ENCODE measurements at places on chromosomes 4 and X.

- no peak for DNase-seq
These were observed 175.3 kb downstream of the TSPAN5 start for GRCh38 chr4:98482847-98483806.

DNA sequence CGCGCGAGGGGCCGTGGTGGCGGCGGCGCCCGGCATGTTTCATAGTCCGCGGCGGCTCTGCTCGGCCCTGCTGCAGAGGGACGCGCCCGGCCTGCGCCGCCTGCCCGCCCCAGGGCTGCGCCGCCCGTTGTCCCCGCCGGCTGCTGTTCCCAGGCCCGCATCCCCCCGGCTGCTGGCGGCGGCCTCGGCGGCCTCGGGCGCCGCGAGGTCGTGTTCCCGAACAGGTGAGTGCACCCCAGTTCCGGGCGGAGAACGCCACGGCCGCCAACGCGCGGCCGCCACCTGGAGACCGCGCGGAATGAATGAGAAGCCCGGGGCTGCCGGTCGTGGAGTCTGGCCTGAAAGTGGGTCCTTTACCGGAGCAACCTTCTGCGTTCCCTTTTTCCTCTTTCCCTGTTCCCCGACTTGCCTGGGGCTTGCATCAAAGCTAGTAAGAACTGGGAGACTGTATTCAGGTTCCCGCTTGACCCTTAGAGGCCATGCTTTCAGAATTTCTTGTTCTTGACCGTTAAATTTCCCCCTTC is 429 bp downstream of the NOCT start:
- DNase-seq, result no peak

GRCh38 chrX:14927401-14927800 is 54.2 kb downstream of the MOSPD2 start:
- no peak for DNase-seq

- DNase-seq, result no peak
These were observed 202.4 kb upstream of the GNPDA2 start for GRCh38 chr4:44928785-44929184.

DNA sequence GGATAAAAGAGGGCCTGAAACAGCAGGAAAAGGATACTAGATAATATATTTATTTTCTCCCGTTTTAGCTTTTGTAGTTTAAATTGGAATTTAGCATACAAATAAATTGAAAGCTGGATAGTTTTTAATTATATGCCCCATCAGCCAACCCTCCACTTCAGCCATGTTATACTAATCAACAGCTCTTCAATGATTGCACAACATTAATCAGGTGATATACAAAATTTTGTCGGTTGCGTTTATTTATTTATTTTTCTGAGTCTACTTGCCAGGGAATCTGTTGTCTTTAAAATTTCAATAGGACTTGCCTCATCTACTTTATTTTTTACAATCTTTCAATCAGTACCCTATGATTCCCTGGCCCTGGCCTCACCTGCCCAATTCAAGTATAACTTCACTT is 12.1 kb downstream of the DGKK start:
- DNase-seq, result no peak

DNA sequence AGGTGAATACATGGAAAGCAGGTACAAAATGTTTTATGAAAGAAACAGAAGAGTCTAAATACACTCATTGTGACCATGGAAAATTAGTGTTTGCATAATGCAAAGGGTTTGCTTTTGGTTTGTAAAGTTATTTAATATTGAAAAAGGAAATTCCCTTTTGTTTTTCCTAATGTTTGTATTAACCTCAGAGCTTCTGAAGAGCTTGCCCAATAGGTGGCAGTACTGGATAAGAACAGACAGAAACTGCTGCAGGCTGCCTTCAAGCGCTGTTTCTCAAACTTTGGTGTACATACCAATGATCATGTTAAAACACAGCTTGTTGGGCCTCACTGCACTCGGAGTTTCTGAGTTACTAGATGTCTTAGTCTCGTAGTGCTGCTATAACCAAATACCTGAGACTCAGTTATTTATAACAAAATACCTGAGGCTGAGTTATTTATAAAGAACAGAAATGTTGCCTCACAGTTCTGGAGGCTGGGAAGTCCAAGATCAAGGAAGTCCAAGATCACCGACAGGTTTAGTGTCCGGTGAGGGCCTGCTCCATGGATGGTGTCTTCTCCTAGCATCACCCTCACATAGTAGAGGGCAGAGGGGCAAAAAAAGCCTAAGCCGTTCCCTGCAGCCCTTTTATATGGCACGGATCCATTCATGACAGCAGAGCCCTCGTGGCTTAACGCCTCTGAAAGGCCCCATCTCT is 54.2 kb downstream of the SUPT20HL2 start:
- no peak for DNase-seq

- no peak for DNase-seq
These were observed 165.3 kb upstream of the BCOR start for GRCh38 chrX:40263014-40263560.

GRCh38 chrX:72159769-72160168 is 21.8 kb upstream of the PIN4 start:
- no peak for DNase-seq

DNA sequence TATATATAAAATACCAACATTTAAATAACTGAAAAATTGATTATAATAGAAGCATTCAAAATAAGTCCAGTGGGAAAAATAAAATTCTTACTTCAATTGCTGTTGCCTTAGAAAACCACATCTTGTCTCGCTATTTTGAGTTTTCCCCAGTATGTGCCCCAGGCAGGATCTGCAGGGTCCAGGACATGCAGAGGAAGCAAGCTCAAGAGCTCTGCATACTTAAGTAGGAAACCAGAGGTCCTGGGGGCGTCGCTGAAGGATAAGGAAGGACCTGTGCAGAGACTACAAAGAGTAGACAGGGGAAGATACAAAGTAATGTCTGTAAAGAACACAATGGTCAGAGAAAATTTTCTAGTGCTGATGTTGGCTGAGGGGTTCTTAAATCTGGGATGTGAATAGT is 310.5 kb upstream of the EMCN start:
- no peak for DNase-seq

DNA sequence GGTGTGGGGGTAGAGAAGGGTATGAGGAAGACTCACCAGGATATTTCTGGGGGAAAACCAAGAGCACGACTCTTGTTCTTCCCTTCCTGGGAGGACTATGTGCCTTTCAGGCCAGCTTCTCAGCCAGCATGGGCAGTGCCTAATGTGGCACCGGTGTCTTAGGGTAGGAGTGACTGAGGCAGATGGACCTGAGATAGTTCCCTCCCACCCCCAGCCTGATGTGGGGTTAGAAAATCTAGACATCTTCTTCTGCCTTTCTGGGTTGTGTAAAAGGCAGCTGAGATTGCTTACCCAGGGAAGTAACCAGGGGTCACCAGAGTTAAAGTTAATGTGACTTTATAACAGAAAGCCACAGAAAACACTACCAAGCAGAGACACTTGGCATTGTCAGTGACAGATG is 127.3 kb downstream of the TMA16 start:
- DNase-seq, result no peak

DNA sequence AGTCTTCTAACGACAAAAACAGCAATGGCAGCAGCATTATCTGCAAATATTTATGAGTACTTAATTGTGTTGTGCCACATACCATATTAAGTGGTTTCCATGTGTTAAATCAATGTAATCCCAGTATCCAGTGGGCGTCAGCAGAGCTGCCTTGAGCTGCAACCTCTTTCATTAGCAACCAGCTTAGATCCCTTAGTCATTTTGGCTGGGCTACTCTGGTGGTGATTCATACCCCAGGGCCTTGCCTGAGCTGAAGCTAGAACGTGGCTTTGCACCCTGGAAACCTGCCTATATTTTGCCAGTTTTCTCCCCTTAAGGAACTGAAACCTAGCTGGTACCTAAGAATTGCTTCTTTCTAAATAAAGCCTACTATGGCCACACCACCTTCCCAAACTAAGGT is 474.3 kb upstream of the FTHL17 start:
- no peak for DNase-seq

All from activated gamma-delta T cell (primary cell).